Fibroblast of skin of left biceps (primary cell): ENCODE measurements at places on chromosomes 13 and 19.
A peak's percentile ranks its signal among the peaks of the same experiment; 100 is the strongest.

DNA sequence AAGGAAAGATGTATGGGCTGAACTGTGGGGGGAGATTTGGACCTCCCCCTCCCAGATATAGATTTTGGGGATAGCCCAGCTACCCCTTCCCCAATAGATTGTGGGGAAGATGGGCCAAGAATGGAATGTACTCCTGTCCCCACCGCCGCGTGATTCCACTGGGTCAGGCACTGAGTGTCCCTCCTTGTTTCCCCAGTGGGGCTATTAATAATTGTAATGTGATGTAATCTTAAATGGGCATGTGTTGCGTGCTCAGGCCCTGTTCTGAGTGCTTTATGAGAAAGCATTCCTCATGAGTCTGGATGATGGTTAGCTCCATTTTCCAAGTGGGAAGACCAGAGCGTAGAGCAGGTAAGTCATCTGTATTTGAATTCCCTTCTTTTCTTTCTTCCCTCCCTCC lies 1.4 kb downstream of the PSMD8 start:
- DNase-seq = no peak

DNA sequence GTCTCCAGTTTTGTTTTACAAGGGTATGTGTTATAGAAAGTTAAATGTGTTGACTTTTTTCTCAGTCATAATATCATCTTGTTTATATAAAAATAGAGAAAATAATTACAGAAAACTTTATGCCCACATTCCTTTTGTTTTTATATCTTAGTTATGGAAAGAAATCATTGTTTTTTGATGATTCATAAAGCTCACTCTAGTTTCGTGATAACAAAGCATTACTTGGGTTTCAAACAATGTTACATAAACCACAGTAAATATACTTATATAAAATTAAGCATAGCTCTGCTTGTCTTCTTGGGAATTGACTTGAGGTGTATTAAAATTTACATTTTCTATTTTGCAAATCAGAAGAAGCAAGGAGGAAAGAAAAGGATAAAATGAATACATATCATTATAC lies 111.8 kb downstream of the SGCG start:
- DNase-seq = no peak

DNA sequence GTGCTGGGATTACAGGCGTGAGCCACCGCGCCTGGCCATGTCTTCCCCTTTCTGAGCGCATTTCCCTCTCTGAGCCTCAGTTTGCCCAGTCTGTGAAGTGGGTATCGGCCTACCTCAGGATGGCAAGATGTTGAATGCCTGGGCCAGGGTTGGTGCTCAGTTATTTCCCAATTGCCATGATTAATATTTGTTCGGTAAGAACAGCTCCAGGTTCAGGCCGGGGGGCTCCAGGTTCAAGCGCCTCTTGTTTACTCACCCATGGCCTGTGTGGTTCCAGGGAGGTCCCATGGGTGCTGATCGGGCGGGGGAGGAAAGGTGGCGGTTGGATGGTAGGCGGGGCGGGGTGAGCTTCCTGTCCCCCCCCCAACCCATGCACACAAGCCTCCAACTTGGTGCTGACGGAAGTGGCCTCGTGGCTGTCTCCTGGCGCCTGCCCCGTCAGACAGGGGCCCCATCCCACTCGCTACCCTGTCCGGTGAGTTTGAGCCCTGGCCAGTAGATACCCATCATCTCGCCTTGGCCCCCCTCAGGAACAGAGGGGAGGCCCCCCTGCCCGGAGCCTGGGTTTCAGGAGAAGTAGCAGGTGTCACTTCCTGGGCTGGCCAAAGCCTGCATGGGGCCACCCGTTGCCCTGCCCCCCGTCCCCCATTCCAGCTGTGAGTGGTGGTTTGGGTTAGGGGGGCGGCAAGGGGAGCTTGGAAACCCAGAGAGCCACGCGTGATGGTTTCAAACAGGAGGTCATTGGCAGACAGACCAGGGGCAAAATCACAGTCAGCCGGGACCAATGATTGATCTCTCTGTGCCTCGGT lies at the start of gene FCHO1:
TSS of gene FCHO1 (plus strand) at position 375 of the 809 bp plus-strand sequence. CDS start 3,688 bp downstream, outside the sequence.
- no peak for DNase-seq

DNA sequence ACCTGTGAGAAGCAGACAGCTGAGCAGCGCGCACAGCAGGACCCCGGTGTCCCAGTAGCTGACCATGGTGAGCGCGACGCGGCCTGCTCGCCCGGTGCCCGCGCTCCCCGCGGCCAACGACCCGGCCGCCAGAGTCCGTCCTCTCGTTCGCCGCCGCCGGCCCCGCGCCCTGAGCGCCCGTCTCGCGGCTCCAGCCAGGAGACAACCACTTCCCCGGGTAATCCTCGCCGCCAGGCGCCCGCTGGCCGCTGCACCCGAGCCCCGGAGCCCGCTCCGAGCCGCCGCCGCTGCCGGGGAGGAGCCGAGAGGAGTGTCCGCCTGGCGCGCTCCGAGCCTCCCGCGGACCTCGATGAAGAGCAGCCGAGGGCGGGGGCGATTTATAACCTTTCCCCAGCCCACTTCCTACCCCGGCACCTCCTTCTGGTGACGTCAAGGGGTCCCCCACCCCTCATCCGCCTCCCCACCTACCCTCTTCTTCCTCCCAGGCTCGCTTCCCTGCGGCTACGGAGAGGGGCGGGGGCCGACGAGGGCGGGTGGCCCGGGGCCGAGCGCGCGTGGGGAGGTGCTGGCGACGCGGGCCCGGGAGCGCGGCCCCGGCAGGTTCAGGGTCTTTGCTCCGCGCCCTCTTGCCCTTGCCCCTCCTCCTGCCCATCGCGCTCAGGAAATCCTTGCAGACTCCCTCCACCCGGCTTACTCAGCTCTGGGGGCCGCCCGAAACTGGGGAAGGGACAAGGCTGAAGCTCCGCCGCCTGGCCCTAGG lies at the start of gene FLT1:
TSS of gene FLT1 (minus strand) at position 351 of the 760 bp plus-strand sequence. CDS start at position 66, 285 bp downstream.
- DNase-seq = no peak

DNA sequence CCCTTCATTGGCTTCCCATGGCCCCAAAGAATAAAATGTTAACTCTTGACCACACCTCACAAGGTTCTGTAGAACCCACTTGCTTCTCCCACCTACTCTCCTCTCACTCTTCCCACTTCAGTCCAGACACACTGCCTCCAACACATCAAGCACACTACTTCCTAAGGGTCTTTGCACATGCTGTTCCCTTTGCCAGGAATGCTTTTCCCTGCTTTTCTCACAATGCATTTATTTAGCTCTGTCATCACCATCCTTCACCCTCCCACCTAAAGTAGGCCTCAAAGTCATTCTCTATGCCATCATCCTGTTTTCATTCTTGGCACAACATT lies 7.9 kb downstream of the IFNL1 start:
- DNase-seq = no peak

GRCh38 chr19:12937093-12937926 lies 1.1 kb upstream of the CALR start:
- DNase-seq = no peak

GRCh38 chr13:104436555-104436954 lies 1370.3 kb upstream of the SLC10A2 start:
- no peak for DNase-seq

DNA sequence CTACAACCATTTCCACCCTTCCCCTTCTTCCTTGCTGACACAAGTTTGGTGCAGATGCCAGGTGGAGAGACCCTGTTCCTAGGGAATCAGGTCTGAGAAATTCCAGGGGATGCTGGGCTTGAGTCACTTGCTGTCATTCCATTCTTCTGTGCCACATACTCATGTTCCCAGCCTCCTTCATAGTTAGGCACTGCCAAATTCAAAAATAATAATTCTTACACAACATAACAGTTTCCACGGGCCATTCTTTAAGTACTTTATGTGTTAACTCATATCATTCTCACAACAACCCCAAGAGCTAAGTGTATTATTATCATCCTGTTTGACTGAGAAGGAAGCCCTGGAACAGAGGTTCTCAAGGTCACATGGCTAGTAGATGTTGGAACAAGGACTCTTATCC lies 27.1 kb upstream of the POMP start:
- no peak for DNase-seq

DNA sequence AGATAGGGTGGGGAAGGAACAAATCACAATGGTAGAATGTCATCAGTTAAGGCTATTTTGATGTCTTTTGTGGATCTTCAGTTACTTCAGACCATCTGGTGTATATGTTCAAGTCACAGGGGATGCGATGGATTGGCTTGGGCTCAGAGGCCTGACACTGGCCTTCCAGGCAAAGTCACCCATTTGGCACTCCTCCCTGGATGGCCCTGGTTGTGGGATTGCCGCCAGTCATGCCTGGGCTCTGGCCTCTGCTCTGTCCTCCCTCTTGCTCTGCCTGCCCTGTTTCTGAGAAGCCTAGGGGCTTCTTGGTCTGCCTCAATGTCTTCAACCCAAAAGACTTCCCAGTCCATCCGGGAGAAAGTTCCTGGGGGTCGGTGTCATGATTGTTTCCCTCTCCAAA lies 50.2 kb downstream of the ZNF146 start:
- DNase-seq = no peak

- DNase-seq = no peak
These were observed 332.0 kb downstream of the FGF9 start for GRCh38 chr13:22002893-22003292.

DNA sequence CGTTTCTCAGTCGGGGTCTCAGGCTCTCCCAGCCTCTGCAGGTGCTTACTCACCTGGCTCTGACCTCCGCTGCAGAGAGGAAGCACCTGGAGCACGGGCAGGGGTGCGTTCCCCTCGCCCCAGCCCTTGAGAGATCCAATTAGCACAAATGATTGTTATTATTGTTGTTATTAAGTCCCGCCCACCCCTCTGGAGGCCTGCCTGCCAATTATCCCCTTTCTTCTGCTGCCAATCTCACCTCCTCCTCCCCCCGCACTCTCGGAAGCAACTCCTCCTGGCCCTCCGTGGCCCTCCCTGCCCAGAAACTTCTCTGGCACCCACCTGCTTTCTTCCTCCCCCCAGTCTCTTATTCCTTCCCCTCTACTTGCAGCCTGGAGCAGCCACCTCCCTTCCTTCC lies 8.8 kb downstream of the ZNF787 start:
- DNase-seq = no peak

DNA sequence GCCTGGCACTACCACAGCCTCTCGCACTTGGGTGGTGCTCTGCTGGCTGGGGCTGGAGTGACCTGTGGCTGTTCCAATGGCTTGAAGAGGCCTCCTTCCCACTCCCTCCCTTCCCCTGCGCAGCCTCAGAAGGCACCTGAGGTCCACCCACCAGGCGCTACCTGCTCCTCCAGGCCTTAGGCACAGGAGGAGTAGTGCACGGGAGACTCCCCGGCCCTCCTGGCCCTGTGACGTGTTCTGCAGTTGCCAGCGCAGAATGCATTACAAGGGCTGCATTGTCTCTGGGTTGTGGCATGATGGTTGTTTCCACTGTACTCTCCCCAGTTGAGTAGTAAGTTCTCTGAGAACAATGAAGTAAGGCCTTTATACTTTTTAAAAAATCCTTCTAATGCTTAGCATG lies 128.6 kb downstream of the TEX29 start:
- no peak for DNase-seq

DNA sequence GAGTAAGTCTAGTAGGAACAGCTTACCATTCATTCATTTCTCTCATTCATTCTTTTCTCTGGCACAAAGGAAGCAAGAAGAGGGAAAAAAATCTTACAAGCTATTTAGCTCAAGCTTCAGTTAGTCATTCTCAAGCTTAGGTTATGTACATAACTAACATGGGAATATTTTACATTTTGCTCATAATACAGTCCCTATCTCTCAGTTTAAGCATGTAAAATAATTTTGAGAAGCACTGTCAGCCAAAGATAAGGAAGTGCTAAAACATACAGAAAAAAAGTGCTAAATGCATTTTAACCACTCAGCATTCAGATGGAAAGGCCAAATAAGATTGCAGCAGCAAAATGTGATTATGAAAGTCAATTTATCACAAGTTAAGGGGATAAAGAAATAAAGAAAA lies 7.9 kb downstream of the RBM26 start:
- DNase-seq = no peak

DNA sequence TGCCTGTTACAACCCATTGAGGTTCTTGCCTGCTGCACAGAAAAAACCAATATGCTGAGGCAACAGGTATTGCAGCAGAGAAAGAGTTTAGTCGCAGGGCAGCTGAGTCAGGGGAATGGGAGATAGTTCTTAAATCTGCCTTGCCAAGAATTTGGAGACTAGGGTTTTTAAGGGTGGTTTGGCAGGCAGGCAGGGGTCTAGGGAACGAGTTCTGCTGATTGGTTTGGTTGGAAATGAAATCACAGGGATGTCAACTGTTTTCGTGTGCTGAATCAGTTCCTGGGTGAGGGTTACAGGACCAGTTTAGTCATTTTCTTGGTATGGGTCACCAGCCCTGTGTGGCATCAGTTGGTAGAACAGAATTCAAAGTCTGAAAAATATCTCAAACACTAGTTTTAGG lies 36.6 kb downstream of the PDS5B start:
- DNase-seq = no peak

DNA sequence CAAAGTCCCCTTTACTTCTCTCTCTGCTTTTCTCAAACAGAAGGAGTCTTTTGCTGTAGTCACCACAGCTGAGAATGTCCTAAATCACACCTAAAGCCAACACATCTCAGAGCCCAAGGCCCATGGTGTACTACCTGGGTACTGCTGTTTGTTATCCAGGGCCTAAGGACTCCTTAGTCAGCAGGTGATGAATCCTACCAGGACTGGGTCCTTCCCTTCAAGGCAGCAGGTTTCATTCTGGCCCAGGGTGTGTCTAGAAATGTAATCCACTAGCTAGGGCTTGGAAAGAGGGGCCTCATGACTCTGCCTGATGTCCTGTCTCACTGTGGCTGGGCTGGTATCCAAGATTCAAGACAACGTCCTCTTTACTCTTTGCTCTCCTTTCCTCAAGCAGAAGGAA lies 36.2 kb upstream of the ENOX1 start:
- no peak for DNase-seq

- DNase-seq = no peak
These were observed 34.2 kb upstream of the ARGLU1 start for GRCh38 chr13:106602178-106602577.

GRCh38 chr13:33285420-33286124 lies at the start of gene STARD13:
TSS of gene STARD13 (minus strand) at chr13:33285755. CDS start at chr13:33285638, 117 bp downstream.
- DNase-seq = peak; percentile 95

DNA sequence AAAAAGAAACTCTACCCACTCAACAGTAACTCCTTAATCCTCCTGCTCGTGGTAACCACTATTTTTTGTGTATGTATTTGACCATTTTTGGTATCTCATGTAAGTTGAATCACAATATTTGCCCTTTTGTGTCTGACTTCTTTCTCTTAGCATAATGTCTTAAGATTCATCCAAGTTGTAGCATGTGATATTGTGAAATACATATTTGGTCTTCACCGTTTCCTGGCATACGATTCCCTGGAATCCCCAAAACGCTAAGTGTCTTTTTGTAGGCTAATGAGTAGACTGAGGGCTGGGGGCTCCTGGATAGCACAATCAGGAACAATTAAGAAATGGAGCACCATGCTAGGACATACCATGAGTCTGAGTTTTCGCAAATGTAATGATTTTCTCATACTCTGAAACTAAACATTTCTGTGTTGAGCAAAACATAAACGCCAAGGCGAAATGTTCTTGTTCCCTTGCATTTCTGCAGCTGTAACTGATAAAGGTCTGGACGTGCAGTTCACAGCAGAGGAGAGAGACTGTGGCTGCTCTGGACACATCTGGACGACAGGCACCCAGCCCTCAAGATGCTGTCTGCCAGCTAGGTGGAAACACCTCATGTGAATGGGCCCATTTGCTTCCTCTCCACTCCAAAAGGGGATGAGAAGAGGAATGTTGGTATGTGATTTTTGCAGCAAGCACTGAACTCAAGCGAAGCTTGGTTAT lies 38.4 kb downstream of the BRD4 start:
- DNase-seq = no peak
